Cardiac fibroblast (primary cell): ENCODE measurements at places on chromosomes 4 and X.
A peak's percentile ranks its signal among the peaks of the same experiment; 100 is the strongest.

DNA sequence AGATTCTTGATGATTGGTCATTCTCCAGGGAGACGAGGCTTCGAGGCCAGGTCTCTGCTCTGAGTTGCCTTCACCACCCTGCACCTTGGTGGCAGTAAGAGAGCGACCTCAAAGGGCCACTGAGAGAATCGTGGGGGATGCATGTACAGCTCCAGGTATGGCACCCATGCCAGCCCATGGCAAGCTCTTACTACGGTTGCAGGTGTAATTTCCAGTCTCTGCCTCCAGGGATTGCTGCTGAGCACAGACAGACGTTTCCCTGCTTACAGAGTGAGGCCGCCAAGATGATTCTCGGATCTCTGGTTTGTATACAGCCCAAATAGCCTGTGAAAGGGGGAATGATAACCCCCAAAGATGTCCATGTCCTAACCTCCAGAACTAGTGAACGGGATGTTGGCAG lies 16.3 kb upstream of the DRD5 start:
- DNase-seq: peak; percentile 34

DNA sequence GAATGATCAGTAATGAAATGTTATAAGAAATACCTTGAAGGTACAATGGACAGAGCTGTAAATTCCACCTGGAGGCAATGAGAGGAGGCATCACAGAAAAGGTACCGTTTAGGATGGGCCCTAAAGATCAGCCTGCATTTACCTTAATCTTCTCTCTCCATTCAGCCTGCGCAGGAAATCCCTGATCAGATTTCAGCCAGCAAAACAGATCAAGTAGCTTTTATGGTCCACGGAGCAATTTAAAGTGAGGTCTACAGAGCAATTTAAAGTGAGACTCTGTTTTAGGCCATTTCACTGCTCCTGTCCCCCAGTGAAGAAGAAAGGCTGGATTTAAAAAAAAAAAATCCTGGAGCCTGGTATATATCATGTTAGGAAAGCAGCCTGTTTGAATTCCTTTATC lies 195.1 kb upstream of the VCX start:
- no peak for DNase-seq

DNA sequence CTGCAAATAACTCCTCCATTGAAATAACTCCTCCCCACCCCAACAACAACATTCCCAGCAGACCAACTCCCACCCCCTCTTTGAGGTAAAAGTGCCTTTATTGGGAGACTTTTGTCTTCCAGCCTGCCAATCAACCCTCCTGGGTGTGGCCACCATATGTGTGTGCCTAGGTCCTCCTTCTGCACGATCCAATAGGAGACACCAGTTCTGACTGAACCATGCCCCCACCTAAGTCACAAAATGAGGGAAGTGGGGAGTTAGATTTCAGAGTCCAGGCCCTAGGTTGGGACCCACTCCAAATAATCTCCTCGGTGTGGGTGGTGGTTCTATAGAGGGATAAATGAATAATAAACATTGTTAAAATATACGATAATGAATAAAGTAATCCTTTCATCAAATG lies 3.0 kb downstream of the PLP2 start:
- no peak for DNase-seq

DNA sequence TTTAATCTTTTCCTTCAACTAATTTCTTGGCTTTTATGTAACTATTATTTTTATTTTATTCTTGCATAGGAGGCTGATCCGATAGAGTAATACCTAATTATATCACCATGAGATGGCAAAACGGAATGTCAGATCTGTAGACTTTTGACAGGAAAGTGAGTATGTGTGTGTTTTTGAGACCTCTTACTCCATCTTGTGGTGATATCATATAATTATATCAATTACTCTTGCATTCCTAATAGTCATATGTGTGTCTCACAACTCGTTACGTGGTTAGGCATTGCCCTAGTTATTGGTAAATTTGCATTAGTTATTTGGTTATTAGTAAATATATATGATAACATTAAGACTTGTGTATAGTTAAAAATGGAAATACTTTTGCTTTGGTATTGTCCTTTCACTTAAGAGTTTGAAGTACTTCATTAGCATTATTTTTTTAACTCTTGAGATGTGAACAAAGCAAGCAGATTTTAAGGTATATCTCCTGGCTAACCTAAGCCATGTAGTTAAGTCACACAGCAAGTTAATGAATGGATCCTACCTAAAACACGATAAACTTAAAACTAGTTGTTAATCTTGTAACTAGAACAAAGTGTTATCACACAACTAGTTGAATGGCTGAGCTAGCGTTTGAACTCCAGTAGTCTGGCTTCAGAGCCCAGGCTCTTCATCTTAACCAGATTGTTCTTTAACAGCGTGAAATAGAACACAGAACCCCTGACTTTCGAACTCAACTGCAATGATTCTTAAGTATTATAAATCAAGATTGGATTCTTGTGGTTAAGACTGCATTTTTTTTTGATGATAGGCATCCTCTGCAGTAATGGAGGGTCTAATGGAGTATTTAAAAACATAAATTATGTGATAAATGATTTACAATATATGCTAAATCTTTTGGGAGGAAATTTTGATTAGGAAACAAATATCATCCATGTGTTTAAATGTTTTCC lies 67.1 kb downstream of the PGRMC2 start:
- peak; percentile 68 for DNase-seq

GRCh38 chrX:147890756-147891155 lies 21.0 kb upstream of the FMR1 start:
- no peak for DNase-seq

GRCh38 chr4:54015423-54016030 lies 48.9 kb downstream of the CHIC2 start:
- no peak for DNase-seq

DNA sequence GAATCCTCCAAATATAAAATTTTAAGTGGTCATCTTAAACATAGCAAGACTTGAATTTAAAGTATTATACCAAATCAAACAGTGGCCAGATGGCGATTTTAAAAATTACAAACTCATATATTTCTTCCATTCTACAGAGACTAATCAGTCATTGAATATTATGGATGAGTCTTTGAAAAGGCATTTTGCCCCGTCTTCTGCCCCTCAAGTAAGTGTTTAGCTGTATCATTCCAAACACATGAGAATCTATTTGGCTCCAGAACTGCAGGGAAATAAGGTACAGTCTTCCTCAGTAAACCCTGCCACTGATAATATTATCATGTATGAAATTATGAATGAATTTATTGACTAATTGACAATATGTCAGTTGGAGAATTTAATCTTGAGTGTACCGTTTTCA lies 191.0 kb downstream of the SLC7A11 start:
- no peak for DNase-seq

DNA sequence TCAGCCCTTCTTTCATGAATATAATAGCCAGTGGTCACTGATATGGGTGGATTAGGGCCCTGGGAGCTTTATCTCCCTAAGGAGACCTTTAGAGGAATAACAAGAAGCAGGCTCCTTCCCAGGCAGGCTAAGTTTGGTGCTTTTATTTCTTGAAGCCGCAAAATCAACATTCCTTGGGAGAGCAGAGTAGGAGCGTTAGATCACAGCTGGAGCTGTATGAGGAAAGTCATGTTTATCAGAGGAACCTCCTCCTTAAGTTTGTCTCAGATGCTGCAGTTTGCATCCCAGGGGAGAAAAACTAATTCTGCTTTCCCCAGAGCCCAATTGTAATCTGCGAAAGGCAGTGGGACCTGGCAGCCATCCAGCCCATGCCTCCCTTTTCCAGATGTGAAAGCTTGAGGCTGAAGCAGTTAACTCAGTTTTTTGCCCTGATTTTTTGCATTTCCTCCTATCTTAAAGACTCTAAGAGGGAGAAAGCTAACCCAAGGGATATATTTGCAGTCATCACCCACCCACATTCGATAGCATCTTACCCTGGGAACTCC lies 186.0 kb upstream of the FRMPD4 start:
- peak; percentile 31 for DNase-seq

- DNase-seq: no peak
Measured at GRCh38 chr4:184544788-184545409, 70.5 kb upstream of the IRF2 start.

GRCh38 chr4:189374176-189374575 lies 566.5 kb upstream of the FRG1 start:
- no peak for DNase-seq

- no peak for DNase-seq
Measured at GRCh38 chr4:173245952-173246351, 77.3 kb downstream of the GALNT7 start.

DNA sequence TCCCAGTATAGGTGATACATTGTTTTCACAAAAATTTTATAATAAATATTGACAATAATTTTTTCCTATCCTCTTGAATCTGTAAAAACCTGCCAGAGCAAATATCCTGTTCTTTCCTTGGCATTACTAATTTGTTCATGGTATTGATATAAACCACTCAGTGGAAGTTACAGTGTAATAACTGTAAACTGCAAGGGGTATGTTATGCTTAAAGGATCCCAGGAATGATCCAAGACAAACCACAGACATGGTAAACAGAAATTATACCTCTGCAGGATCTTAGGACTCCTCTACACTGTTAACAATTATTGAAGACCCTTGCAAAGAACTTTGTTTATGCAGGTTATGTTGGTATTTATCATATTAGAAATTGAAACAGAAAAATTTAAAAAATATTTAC lies 17.7 kb upstream of the MAD2L1 start:
- DNase-seq: no peak

GRCh38 chr4:107509615-107510014 lies 210.4 kb downstream of the PAPSS1 start:
- DNase-seq: no peak

DNA sequence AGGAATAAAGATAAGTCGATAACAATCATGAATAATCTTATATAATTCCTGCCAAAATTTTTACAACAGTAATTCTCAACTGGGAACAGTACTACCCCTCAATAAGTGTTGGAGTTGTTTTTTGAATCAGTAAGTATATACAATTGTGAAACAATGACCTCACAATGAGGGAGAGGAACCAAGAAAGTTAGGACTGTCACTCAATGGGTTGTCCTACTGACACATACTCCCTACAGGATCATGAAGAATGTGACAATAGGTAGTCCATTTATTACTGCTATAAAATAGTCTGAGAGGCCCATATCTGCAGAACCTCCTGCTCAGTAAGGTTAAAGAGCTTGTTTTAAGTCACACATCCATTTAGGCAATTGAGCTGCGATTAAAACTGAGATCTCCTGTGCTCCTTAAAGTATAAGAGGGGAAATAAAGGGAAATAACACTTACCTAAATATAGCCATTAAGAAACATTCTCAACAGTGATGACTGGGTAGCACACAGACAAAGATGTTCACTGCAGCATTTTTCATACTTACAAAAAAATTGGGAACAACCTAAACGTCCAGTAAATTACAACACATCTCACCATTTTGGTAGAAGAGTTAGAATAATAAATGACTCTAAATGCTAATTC lies 26.2 kb downstream of the FBXW7 start:
- DNase-seq: no peak

DNA sequence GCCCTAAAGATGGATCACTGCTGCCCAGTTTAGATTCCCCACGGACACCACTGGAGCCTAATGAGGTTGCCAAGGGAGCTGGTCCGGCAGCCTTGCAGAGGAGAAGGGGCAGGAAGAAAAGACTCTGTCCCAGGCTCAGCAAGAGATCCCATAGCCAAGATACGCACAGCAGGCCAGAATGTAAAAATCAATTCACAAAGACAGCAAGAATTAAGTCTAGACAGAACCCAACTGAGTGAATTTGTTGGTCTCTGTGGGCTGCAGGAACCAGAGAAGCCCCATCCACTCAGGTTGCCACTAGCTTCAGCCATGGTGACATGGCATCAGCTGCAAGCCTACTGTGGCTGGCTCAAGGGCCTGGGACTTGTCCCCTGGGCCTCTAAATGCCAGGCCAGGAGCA lies 22.9 kb downstream of the TSC22D3 start:
- no peak for DNase-seq

GRCh38 chr4:947491-947971 lies 15.3 kb downstream of the TMEM175 start:
- DNase-seq: no peak

GRCh38 chrX:112630187-112630586 lies 49.6 kb downstream of the LHFPL1 start:
- peak; percentile 17 for DNase-seq
